ENCODE measurements at places on chromosomes 11 and 22.

DNA sequence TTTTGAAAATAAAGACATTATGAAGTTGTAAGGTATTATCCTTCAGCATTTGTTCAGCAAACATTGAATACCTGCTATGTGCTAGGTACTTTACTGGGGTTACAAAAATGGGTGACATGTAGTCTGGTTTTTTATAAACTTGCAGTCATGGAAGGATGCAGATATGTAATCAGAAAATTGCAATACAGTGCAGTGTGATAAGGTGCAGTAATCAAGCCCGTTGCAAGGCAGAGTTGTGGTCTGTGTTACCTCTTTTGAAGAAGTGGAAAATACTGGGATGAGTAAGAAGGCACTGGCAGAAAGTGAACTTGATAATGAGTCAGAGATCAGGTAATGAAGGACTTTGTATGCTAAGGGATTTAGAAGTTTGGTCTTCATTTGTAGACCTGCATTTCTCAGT lies 8.1 kb downstream of the FBXO7 start:
- DNase-seq = no peak

DNA sequence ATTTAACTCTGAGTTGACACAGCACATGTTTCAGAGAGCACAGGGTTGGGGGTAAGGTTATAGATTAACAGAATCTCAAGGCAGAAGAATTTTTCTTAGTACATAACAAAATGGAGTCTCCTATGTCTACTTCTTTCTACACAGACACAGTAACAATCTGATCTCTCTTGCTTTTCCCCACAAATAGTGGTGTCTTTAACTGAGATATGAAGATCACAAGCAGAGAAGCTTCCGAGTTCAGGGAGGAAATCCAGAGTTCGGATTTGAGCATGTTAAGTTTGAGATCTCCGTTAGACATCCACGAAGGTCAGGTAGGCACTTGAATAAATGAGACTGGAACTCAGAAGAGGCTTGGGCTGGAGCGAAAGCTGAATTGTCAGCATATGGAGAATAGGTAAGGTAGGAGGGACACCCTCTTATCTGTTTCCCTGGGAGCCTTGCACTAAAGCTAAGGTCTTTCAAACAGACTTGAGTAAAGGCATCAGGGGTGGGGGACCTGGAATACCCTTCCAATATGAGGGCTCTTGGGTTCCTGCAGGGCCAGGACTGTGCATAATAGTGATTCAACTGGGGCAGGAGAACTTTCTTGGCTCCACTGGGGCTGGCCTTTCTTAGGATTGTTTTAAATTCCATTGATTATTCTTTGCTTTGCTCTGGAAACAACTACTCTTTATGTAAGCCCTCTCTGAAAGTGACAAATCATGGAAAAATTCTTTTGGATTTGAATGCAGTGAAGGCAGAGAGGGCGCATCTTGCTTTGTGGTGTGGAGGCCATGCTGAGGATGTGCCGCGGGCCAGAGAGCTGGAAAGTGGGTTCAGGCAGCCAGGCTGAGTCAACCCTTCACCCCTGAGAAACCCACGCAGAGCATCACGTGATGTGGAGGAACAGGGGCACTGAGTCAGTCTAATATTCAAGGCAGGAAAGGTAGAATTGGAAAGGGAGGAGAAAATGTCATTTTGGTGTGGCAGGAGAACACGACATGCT lies 62.7 kb upstream of the AMPD3 start:
- DNase-seq = no peak

DNA sequence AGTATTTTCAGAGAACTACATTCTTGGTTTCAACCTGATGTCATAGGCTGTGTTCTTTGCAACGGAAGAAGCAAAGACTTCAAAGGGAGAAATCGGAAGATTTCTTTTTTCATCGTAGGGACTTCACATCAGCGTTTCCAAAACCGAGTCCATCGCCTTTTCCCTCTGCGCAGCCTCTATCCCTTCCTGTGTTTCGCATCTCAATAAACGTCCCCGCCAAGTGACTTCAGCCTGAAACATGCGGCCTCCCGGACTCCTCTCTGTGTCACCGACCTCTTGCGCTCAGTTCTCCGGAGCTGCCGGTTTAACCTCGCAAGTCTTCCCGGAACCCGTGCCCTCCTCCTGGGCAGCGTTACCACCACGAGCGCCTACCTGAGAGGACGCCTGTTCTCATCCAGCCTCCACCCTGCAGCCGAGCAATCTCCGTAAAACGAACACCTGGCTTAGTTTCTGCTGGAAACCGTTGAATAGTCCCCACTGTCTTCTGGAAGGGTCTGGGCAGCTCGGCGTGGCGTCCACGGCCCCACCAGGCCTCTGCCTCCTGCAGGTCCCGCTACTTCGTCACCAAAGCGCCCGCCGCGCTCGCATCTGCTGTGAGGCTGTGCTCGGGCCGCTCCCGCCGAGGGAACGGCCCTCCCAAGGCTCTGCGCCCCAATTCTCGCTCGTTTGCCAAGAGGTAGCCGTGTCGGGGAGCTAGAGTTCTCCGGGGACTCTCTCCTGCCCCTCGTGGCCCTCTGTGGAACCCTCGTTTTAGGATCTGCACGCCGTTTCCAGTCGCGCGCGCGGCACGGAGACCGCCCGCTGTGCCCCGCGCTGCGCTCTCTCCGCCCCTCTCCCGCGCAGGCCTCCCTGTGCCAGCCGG lies at the start of gene GLB1L3:
Gene GLB1L3, plus strand, starts transcription at position 846 of the 862 bp plus-strand sequence. CDS start 362 bp downstream, outside the sequence.
- DNase-seq = peak; percentile 14

DNA sequence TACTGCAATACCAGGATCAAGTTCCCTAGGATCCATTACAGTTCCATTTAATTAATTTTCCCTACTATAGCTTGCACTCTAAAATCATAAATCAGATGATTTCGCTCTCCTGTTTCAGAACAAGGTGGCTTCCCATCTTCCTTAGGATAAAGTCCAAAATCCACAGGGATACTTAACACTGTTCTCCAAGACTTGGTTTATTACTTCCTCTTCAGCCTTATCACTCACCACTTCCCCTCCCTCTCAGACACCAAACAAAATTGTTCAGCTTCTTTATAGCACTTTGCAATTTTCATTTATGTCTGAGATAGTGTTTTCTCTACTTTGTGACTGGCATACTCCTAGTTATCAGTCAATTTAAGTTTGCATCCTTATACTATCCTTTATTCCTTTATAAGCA lies 124.6 kb downstream of the GRIA4 start:
- DNase-seq = no peak

DNA sequence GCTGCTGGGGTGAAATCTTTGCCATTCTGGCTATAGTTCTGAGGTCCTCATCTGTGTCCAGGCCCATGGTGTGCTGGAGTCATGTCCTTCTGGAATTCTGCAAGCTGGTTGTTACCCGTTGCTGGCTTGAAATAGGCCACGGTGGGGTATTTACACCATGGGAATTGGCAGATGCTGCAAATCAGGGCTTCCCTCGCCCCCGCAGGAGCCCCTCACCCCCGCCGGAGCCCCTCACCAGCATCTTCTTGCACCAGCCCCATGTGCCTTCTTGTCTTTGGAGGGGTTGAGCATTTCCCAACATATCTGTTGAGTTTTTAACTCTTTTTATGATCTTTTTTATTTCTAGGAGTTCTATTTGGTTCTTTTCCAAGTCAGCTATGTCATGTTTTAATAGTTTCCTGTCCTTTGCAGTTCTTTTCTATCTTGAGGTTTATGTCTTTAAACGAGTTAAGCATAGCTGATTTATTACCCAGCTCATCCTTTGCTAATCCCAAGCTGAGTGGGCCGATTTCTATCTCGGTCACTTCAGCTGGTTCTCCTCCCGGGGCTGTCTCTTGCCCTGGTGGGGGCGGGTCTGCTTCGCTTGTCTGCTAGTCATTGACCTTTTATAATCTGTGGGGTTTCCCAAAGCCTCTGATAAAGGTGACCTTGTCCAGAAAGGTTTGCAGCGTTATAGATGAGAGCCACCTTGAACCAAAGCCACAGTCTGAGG lies 17.6 kb downstream of the ANO1 start:
- DNase-seq = no peak

DNA sequence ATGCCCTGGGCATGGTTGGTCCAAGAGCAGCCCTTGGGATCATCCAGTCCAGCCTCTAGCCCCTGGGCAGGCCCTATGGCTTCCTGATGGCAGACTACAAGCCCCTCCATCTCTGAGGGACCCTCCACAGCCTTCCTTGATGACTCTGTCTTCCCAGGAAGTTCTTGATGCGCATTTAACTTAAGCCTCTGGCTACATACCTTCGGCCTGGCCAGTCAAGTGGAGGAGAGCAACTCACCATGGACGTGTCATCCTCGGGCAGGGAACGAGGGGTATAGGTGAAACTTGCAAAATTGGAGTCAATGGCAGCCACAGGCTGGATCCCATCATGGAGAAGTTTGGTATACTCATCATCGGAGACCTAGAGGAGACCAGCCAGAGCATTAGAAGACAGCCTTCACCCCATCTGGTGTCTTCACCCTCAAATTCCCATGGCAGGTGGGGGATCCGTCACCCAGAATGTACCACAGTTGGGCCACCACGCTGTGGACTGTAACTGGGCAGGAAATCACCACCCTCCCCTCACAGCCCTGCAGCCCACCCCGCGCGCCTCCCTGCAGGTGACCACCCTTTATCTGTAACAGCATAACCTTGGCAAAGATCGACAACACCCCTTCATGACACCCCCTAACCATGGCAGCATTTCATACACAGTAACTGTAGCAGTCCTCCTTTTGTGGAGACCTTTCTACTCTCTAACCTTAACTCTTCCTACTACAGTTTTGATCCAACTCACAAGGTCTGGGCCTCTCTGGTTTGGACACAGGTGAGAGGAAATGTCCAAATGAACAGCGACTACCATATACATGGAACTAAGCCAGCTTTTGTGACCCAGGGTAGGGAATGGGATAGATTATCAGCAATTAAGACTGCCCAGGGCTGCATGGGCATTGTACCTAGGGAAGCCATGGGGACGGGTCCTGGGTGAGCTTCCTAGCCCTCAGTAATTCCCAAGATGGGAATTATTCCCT lies 91.7 kb downstream of the PDE2A start:
- no peak for DNase-seq

- DNase-seq = peak; percentile 63
Observed at GRCh38 chr22:27801616-27802345, at the start of gene MN1. TSS of gene MN1 (minus strand) at chr22:27801756. CDS start at chr22:27800543, 1,213 bp downstream.

GRCh38 chr11:67265633-67266448 lies 432 bp upstream of the GRK2 start:
- DNase-seq = peak; percentile 64

DNA sequence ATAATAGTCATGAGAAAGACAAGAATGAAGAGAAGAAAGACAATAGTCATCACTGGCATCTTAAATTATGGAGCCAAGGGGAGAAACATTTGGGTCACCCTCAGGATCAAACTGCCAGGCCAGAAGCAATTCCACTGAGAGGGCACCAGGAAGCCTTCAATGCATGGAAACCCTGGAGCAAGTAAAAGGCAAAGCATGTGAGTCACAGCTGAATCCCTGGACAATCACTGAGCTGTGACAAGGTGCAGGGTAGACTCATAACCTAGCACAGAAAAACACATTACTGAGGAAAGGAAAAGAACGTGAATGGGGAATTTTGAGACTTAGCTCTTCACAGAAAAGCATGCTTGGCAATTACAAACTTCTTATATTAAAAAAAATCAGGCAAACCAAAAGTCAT lies 1.6 kb downstream of the KCNJ1 start:
- DNase-seq = no peak

GRCh38 chr22:29450222-29450621 lies 11.8 kb downstream of the RFPL1 start:
- no peak for DNase-seq

GRCh38 chr22:24363243-24363642 lies 64.2 kb upstream of the ADORA2A start:
- no peak for DNase-seq

All from myocyte (in vitro differentiated cells).